ENCODE measurements at places on chromosomes 5 and 9.

DNA sequence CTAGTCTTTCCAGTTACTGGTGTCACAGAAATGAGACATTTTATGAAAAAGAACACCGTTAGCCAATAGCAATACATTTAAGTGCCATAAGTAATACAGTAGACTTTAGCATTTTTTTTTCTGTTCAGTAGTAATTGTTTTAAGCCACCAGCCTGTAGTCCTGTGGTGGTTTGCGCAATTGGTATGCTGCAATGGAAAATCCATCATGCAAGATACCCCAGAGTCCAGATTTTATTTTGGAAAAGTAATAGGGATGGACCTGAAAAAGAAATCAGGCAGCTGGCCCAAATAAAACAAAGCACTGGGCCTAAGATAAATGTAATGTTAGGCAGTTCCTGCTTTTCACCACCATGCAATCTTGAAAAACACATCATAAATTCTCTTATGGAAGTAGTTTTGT is 94.6 kb upstream of the RASGRF2 start:
- no peak for DNase-seq

DNA sequence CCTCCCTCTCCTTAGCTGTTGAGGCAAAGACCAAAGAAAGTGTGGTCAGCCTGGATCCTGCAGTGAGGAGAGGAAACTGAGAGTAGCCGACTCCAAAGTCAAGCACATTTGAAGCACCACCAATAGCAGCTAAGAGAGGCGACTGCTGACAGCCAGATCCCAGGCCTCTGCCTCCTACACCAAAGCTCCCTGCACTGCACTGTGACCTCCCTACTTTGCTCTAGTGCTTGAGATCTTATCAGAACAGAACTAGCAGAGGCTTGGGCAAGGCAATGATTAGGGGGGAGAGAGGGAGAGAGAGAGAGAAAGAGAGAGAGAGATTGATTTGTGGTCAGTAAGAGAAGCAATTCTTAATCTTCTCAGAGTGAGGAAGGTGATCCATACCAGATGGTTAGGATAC is 216.3 kb downstream of the CDK5RAP2 start:
- DNase-seq: no peak

DNA sequence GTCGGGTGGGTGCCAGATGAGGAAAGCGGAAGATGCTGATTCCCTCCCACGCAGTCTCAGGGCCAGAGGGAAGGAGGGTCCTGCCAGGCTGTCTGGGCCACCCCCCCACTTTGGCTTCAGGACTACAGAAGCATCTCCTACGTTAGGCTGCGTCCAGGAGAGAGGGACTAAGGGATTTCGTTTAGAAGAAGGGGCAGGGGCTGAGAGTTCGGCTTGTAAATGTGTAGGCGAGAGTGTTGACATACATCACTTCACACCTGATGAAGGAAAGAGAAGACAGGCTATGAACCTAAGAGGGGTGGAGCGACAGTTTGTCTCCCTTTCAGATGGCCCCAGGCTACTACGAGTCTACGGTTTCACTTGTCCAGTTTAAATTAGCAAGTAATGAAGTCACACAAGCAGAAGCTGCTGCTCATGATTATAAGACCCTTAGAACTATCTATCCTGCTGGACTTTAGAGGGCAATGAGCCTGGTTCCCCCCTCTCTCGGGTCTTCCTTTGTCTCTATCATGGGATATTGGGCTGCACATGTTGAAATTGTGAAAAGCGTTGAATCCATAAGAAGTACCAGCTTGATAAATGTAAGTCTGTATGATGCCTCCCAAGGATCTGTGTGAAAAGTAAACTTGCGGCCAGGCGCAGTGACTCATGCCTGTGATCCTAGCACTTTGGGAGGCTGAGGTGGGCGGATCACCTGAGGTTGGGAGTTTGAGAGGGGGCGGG is 193.0 kb downstream of the AOPEP start:
- no peak for DNase-seq

DNA sequence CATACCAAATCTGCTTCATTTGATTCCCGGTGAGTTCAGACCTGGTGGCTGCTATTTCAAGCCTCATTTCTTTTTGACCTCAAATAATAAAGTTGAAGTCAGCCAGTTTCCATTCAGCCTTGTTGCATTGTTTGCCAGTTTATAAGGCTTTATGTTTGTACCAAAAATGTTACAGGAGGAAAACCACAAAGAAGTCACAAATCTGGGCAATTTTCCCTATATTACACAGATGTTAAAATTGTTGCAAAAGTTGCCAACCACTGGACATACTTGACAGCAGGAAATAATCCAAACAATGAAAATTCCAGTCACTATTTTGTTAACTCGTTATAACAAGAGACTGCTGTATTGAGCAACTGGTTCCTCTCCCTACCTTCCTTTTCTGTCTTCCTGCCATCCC is 1325.0 kb upstream of the DMAC1 start:
- no peak for DNase-seq

DNA sequence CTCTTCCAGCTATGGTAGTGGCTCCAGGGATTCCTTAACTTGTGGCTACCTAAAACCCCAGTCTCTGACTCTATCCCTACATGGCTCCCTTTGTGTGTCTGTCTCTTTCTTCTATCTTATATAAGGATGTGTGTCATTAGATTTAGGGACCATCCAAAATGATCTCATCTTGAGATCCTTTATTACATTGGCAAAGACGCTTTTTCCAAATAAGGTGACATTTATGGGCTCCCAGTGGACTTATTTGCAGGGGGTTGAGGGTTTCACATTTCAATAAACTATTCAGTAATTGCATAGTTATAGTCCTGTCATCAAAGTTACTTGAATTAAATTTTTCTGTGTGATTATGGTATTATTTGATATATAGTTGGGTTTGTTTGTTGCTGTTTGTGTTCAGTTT is 59.2 kb downstream of the NIPBL start:
- DNase-seq: no peak

DNA sequence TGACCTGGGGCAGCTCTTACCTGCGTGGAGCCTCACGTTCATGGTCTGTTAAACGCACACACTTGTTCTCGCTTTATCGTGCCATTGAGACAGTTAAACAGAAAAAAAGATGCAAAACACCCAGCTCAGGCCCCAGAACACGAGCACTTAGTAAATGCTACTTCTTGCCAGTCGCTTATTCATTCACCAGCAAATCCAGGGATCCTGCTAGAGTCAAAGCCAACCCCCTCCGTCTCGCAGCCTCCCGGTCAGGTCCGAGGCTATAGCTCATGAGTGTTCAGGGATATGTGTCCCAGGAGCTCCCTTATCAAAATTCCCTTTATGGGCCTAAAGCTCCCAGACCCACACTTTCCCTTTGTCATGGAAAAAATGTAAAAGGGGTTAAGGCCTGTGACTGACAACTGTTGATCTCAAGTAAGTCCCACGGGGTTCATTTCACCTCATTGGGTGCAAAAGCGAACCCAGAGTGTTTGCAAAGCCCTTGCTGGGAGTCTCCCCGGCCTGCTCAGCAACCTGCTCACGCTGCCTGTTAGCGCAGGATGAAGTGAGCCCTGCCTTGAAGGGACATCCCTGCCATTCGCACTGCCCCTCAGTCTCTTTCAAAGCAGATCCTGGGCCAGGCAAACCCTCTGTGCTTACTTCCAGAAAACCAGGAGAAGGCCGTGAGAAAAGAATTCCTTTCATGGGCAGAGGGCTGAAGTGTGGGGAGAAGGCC is 40.7 kb downstream of the HRH2 start:
- DNase-seq: no peak

DNA sequence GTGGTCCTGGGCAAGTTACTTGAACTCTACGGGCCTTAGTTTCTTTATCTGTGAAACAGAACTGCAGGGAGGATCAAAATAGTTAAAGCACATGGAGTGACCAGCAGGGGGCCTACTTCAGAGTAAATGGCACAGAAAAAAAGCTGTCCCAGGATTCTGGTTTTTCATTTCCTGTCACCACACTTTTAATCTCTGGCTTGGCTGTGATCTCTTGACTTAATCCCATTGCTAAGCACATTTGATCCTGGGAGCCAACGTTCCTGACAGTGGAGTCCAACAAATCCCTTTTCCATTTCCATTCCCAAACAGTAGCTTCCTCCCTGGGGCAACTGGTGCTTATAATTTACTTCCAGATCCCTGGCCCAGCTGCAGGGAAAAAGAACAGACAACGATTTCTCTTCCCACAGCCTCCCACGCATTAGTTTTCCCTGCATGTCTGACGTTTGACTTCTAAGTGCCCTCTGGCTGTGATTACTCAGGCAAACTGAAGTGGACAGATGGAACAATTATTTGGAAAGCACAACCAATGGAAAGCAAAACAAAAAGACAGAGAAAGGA is 136.5 kb upstream of the STK32A start:
- DNase-seq: no peak

- DNase-seq: no peak
Observed at GRCh38 chr9:16732546-16732945, 137.9 kb downstream of the BNC2 start.

DNA sequence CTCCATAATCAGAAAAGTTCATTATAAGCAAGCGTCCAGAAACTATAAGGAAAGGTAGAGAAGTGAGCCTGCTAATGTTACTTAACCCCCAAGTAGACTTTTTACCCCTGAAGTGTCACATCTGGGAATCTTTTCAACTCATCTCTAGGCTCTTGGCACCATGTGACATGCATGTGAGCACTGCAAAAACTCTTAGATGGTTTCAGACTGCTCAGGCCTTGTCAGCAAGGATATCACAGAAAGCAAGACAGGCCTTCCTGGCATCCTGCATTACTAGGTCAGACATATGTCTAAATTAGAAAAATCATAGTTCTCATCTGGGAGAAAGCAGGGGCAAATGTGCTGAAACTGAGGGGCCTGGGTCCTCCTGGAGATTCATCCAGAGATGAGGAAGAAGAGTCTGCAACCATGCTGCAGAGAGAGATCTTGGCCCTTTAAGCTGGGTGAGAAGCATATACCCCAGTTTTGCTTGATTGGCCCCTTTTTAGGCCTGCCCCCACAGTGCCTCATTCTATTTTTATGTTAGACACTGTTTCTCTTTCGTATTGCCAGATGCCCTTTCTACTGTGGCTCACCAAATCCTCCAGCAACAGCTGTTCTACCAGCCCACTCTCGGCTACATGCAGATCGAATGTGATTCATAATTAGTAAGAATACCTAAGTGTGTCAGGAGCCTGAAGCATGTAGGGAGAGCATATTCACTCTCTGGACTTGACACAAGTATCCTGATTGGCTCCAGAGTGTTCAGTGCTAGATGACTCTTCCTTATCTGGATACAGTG is 19.0 kb downstream of the TMEM8B start:
- no peak for DNase-seq

- DNase-seq: no peak
Observed at GRCh38 chr5:124596595-124597421, 149.6 kb downstream of the ZNF608 start.

DNA sequence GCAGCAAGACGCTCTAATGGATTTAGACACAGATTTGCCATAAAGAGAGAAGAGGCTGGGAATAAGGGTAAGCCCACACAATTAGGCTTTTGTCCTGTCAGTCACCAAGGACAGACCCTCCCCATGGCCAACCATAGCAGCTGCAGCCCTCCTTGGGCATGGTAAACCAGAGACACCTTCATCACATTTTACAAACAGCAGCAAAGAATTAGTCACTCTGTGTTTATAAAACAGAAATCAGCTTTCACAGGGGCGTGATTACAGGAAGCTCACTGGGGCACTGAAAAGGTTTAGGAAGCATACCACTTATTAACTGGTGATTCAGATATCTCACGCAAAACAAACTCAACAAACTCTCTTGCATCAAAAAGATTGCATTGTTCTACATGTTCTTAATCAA is 37.3 kb upstream of the ZNF622 start:
- no peak for DNase-seq

All from stimulated activated naive CD8-positive, alpha-beta T cell treated with anti-CD3 and anti-CD28 coated beads, Interleukin-15, amount 100 ng/mL, for 72 hours (primary cell).